ENCODE measurements at places on chromosomes 6 and 20.
A peak's percentile ranks its signal among the peaks of the same experiment; 100 is the strongest.

- no peak for DNase-seq
These were observed 5.0 kb downstream of the VSX1 start for GRCh38 chr20:25076731-25077609.

GRCh38 chr6:18990059-18990978 is 603.2 kb downstream of the RNF144B start:
- no peak for DNase-seq

DNA sequence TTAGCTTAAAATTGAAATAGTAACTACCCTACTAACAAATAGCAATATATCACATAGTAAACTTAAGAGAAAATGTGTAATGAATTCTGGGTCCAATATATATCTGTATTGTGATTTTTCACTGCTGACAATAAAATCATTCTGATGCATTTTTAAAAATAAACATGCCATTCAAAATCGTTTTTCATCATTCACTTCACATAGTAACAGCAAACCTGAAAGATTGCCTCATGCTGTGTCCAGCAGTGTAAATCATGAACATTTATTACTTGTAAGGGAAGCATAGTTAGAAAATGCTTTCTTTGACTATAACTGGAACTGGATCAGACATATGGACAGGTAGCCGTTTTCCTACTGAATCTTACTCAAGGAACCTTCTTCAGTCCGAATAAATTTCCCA is 446.1 kb downstream of the UTRN start:
- no peak for DNase-seq

DNA sequence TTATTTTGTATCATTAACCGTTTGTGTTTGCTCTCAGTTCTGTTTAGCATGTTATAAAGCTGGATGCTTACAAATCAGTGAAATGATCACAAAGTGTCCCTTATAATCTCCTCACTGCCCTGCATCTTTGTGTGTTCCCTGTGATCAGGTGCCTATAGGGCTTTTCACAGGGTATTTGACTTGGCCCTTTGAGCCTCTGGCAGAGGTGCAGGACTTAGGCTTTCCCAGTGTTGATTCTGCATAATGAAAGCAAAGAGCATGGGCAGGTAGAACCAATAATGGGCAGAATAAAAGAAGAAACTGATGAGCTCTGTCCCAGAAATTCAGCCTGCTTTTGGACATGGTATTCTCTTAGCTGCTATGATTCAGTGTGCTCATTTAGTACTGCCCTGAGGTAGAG is 16.9 kb upstream of the PBOV1 start:
- DNase-seq: no peak

DNA sequence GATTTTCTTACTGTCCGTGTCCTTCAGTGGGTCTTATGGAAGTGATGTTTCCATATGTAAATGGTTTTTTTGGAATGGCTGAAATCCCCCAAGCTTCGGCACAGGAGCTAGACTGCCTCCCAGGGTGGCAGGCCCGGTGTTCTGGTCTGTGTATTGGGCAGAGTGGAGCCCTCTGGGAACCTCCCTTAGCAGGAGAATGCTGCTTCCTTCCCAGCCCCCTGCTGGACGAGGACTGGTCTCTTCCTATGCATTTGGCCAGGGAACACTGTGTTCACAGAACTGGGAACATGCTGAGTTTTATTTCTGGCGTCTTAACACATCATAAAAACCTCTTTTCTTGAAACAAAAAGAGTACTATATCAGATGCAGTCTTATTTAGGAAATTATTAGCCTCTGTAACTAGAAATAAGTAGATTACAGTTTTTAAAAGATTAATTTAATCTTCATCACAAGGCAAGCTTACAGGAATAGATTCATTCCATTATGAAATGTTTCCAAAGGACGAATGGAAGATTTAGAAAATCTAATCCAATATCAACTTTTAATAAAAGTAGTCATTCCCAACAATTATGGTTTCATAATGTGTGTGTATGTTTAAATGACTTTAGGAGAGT is 56.6 kb downstream of the SYTL3 start:
- DNase-seq: no peak

- no peak for DNase-seq
These were observed 34.5 kb downstream of the SPDEF start for GRCh38 chr6:34521463-34522285.

DNA sequence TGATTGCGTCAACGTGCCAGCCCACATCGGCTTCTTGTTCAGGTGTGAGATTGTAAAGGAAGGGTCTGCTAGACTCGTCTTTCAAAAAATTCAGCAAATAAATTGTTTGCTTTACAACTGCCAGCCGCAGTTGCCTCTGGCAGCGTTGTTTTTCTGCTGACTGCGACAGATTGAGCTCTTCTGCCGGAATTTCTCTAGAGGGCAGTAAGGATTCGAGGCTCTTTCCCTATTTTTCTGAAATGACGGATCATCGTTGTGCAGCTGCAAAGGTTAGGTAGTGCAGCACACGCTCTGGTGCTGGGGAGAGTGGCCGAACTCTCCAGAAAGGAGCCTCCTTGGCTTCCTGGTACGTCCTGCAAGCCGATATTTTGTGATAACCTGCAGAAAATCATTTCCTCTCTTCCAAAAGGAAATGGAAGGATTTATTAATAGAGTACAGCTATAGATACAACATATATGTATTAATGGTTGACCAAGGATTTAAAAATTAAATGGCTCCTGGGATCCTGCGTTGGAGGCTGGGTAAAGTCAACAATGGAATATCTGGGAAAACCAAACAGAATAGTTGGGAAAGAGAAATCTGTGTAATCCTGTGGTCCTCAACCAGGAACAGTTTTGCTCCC is 121.9 kb upstream of the ZFP64 start:
- DNase-seq: peak; percentile 42

Data from NCI-H1930 (cell line).